ENCODE measurements at places on chromosomes 12 and 14.

- no peak for DNase-seq
Measured at GRCh38 chr14:30462358-30462757, 96.6 kb upstream of the G2E3 start.

GRCh38 chr12:46005151-46005797 lies 14.9 kb upstream of the SCAF11 start:
- DNase-seq: no peak

- peak; percentile 44 for DNase-seq
Measured at GRCh38 chr12:95473231-95473883, 595 bp upstream of the METAP2 start.

GRCh38 chr12:46219877-46220655 lies 48.8 kb downstream of the SLC38A1 start:
- peak; percentile 84 for DNase-seq

GRCh38 chr14:61372379-61372778 lies 51.0 kb downstream of the PRKCH start:
- DNase-seq: no peak

- DNase-seq: peak; percentile 2
Measured at GRCh38 chr14:51776102-51776894, 84.1 kb upstream of the GNG2 start.

DNA sequence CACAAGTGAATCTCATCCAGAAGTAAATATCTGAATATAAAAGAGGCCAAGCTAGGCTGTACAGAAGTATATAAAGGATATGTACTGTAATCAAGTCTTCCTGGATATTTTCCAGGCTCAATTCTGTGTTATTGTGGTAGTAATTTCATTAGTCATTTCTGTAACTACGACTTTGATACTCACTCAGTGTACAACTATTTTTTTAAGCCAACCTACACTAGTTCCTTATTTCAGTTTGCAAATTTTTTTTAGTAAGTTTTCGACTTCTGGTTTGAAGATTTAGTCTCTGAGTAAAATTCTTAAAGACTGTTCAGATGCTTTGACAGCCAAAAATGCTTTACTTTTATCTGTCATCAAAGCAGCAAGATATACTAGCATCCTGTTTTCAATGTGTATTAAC lies 130.8 kb downstream of the CAPZA3 start:
- no peak for DNase-seq

DNA sequence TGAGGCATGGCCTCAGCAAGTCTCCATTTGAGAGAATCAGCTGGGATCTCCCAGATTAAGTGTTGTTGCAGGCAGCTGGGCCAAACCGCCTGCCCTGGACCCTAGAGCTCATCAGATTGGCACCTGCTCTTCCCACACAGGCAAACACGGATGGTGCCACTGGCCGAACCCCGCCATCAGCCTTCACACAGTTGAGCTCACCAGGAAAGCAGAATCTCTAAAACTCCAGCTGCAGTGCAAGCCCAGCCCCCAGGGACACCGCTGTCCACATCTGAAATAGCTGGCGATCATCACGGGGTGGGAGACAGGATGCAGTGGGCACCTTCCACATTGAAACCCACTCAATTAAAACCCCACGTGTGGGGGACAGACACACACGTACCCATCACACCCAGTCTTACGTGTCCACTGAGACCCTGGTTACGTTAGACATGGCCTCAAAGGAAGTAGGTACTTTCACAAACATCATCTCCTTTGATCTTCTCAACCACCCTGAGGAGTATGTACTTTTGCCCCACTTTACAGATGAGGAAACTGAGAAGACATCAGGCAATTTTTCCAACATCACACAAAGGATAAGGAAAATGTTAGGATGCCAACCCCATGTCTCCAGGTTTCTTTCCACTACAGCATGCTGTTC lies 88.8 kb downstream of the SINHCAF start:
- peak; percentile 10 for DNase-seq

GRCh38 chr12:753611-754472 lies 1.5 kb downstream of the WNK1 start:
- DNase-seq: peak; percentile 41

DNA sequence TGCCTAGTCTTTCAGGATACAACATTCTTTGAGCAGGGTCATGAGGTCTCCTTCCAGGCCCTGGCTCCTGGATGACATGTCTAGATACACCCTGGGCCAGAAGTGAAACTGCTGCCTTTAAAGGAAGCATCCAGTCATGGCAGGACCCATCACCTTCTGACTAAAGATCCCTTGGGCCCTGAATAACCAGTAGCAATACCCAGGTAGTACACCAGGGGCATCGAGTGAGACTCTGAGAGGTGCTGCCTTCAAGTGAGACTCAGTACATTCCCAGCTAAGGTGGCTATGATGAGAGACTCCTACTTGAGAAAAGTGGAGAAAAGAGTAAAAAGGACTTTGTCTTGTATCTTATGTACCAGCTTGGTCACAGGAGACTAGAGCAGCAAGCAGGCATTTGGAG lies 23.5 kb downstream of the OR6C68 start:
- DNase-seq: no peak

- no peak for DNase-seq
Measured at GRCh38 chr14:75425446-75425845, 2.4 kb upstream of the JDP2 start.

DNA sequence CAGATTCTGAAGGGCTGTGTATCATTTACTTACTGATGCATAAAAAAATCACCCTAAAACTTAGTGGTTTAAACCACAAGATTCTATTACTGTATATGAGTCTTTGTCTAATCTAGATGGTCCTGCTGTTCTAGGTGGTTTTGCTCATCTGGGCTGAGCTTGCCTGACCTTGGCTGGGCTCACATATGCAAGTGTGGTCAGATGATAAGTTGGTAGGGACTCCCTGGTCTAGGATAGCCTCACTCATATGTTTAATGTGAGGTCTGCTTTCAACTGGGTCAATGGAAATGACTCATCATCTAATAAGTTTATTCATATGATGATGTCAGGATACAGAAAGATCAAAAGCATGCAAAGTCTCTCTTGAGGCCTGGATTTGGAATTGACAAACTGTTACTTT lies 887.8 kb downstream of the TRHDE start:
- no peak for DNase-seq

- DNase-seq: no peak
Measured at GRCh38 chr14:90671382-90672234, 144.6 kb downstream of the TTC7B start.

DNA sequence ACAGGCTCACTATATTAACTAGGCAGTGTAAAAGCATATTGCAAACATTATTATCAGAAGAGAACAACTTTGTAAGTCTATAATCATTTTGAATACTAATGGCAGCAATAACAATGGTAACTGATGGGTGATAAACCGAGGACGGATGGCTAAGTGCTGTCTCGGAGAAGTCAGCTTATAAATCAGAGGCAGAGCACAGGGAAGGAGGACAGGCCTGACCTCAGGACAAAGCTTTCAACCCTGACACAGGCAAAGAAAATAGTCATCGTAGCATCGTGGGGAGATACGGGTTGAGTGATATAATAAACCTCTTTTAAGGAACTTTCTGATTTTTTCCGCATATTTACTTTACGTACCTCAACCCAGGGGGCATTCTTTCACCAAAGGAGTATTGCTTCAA lies 48.4 kb downstream of the FLRT2 start:
- DNase-seq: no peak

DNA sequence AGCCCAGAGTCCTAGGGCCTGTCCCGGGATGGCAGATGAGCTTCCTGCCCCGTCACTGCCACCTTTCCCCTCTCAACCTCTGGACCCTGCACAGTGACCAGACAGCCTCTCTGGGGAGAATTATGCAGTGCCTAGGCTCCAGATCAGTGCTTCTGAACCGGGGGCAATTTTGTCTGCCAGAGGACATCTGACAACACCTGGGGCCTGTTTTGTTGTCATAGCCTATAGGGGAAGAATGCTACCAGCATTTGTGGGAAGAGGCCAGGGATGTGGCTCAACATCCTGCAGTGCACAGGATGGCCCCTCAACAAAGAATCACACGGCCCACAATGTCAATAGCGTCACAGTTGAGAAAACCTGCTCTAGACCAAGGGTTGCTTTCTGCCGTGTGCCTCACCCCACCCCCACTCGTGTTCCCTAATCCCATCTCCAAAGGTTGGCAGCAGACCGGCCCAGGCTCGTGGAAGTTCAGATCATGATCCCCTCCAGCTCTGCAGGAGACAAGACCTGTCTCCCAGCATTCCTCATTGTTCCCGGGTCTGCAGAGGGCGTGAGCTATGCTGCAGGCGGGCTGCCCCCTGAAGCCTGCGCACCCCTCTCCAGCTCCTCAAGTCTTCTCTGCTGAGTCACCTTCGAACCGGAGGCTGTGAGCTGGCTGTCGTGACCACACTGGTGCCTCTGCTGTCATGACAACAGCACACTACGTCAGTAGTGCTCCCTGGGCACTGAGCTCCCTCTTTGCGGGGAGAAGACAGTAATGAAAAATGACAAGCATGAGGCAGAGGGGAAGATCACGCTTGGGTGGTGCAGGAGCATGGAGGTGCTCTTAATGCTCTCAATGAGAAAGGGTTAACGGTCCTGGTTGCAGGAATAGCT lies 2.0 kb upstream of the GAPDH start:
- DNase-seq: peak; percentile 84

- no peak for DNase-seq
Measured at GRCh38 chr12:18436170-18436569, 174.9 kb downstream of the PIK3C2G start.

- DNase-seq: no peak
Measured at GRCh38 chr12:91272461-91273063, 89.9 kb upstream of the DCN start.

DNA sequence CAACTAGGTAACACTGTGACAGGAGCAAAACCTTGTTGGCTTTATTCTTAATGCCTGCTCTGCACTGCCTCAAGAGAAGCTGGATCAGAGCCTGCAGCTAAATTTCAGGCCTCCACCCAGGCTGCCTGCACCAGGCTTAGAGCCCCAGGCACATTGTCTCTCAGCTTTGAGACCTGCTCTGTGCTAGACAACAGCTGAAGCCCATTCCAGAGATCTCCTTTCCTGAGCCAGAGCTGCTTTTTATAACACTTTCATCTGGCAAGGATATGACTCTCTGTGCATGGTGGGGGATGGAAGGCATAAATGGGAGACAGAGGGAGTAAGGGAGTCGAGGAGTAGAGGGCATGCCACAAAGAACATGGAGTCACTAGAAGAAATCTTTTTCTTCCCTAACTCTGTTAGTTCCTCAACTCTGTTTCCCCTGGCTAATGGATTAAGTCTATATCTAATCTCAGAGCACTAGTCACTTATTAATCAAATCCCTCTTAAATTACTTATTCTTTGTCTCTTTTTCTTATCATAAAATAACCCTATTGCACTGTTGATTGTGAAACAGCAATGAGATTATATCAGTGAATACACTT lies 27.1 kb upstream of the LUM start:
- DNase-seq: no peak

- no peak for DNase-seq
Measured at GRCh38 chr14:59895721-59896120, 24.2 kb upstream of the LRRC9 start.

GRCh38 chr14:24116128-24116814 lies 1.5 kb upstream of the NRL start:
- DNase-seq: no peak

DNA sequence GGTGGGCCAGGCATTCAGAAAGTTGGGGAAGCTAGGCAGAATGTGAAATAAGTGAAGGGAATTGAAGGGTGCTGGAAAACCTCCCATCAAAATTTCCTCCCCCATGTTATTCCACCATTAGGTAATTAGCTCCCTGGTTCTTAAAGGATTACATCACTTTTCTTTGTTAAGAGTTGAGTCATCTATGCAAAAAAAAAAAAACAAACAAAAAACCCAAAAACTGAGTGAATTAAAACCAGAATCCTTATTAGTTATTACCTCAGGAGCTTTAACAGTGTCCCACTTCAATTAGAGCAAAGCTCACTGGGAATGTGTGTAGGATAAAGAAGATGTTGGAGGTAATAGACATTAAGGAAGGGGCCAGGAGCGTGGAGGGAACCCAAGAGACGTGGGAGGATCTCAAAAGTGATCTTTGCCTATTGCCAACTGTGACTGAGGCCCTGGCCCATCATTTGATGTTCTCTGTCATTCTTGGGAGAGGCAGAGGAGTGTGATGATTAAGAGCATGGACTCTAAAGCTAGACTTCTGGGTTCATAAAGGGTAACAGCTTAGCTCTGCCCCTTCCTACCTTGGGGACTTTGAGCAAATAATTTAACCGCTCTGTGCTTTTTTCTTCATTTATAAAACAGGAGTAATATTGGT lies 364.7 kb downstream of the APAF1 start:
- DNase-seq: no peak

- no peak for DNase-seq
Measured at GRCh38 chr12:31018106-31018789, 55.4 kb upstream of the DDX11 start.

DNA sequence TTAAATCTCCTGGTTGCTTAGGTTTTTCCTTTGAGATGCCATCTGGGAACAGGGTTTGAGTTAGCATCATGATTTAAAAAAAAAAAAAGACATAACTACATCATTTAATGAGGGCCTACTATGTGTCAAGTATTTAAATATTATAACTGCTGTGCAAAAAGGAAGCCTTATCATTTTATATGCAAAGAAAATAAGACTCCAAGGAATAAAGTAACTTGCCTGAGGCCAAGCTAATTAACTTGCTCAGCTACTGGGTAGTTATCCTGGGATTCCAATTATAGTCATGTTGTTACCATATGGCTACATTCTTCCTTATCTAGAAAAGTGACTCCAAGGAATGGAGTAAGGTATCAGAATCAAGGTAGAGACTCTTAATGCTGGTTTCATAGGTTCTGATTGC lies 123.5 kb downstream of the SLC41A2 start:
- no peak for DNase-seq

- DNase-seq: no peak
Measured at GRCh38 chr14:79924551-79924950, 286.8 kb downstream of the DIO2 start.

DNA sequence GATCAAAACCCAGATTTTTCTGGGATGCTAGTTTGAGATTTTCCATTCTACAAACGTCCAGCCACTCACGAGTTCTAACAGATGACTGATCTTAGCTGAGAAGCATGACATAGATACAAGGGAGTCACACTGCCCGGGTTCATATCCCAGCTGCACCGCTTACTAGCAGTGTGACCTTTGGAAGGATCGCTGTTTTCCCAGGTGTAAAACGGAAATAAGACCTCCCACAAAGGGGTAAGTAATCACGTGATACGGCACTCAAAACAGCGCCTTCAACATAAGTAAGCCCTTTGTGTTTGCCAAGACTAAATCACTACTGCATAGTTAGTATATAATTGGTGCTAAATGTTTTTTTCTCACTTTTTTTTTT lies 624 bp upstream of the PWP1 start:
- DNase-seq: no peak

- no peak for DNase-seq
Measured at GRCh38 chr12:68963856-68964745, 31.1 kb upstream of the CPM start.

GRCh38 chr12:110222027-110222426 lies 59.0 kb upstream of the ATP2A2 start:
- DNase-seq: no peak

GRCh38 chr12:130016194-130016593 lies 112.4 kb upstream of the TMEM132D start:
- DNase-seq: no peak

- no peak for DNase-seq
Measured at GRCh38 chr12:64742416-64742815, 16.8 kb downstream of the GNS start.

Measured in central memory CD4-positive, alpha-beta T cell (primary cell).